ENCODE measurements at places on chromosomes 5 and 9. TPM values are rescaled to one million over a fixed set of nuclear protein-coding genes. Genes with fewer than 3 reads are reported as not detected.

DNA sequence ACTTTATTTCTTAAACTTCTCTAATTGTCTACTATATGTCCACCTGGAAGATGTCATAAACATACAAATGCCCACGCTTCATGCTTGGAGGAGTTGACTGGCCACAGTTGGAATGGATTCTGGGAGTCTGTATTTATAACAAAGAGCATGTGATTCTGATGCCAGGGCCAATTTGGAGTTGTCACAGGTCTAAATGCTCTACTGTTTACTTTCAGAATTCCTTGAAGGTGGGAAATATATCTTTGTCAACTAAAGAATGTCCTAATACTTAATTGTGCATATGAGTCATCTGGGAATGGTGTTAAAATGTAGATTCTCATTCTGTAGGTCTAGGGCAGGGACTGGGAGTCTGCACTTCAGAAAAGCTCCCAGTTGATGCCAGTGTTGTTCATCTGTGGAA is 196.1 kb downstream of the ANXA1 start:
- H3K4me1 ChIP-seq = no peaks in the 10 kb centered on the region
- H3K4me3 ChIP-seq = no peak overlapping the region
- DNase-seq = no peak

DNA sequence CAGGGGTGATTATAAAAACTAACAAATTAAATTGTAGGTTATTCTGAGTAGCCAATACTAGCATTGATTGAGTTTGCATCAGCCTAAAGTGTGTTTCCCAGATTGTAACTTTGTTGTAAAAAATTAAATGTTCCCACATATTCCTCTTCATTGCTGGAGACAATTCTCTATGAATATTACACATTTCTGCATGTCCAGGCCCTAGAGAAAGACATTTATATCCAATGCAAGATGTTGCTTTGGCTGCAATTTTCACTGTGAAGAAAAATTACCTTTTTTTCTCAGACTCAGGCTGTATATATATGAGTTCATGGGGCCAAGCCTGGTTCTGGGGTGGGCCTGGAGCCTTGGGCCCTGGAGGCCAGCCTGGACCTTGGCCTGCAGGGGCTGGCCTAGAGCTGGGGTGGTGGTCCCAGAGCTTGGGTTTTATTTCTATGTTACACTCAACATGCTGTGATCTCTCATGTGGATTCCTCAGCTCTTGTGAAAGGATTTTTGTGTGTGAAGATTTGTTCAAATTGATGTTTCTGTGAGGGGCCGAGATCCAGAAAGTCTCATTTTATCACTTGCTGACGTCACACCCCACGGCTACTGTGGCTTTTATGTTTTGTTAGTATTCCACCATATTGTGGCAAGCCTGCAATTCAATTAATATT is 232.5 kb downstream of the SPATA31A1 start:
- H3K27me3 ChIP-seq = no peaks in the 10 kb centered on the region
- H3K4me1 ChIP-seq = no peaks in the 10 kb centered on the region
- no peak for DNase-seq
- H3K36me3 ChIP-seq = no peaks in the 10 kb centered on the region

DNA sequence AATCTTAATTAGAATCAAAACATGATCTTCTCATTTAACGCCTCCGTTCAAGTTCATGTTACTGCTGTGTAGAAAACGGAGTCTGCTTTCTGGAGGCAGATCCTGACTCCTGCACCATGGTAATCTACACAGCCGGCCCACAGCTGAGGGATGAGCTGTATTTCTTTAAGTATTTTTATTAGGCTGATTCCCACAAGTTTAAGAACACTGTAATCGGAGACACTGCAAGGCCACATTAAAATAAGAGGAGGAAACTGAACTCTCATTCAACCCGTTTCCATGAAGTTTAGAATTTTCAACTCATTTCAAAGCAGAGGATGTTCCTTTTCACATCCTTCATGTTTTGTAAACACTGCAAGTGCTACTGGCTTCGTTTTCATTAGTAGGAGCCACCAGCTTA is 372.2 kb downstream of the NFIB start:
- peaks cover 2% of the 10 kb centered on the region for H3K4me1 ChIP-seq
- no peak overlapping the region for H3K4me3 ChIP-seq
- H3K36me3 ChIP-seq = no peaks in the 10 kb centered on the region
- no peak overlapping the region for H3K27ac ChIP-seq
- no peaks in the 10 kb centered on the region for H3K27me3 ChIP-seq

- H3K36me3 ChIP-seq = no peaks in the 10 kb centered on the region
- H3K4me3 ChIP-seq = no peak overlapping the region
- H3K27me3 ChIP-seq = no peaks in the 10 kb centered on the region
- H3K4me1 ChIP-seq = no peaks in the 10 kb centered on the region
These were observed 72.2 kb downstream of the CAMSAP1 start for GRCh38 chr9:135835131-135835530.

DNA sequence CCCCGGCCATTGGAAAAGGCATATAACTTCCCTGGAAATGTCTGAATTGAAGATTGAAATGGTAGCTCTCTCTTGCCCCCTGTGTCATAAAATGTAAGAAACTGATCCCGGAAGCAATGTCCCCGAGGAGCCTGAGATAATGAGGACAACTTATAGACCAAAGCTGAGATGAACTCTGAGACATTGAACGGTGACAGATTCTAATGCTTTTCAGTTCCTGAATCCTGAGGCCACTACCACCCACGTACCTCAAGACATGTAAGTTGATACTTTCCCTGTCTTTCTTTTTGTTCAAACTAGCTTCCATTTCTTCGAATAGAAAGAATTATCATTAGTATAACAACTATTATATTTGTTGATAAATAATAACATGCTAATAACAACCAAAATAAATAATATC is 51.0 kb downstream of the KIF4B start:
- no peak overlapping the region for H3K4me3 ChIP-seq
- no peaks in the 10 kb centered on the region for H3K27me3 ChIP-seq
- no peaks in the 10 kb centered on the region for H3K36me3 ChIP-seq
- H3K27ac ChIP-seq = no peak overlapping the region
- DNase-seq = no peak

The FAM221B gene
- not detected for total RNA-seq

Measured in aorta (tissue), 5 donors.